Kasumi-1 (cell line): ENCODE measurements at places on chromosomes 2 and 18.

- DNase-seq: no peak
Observed at GRCh38 chr2:209382775-209383174, 41.1 kb upstream of the MAP2 start.

DNA sequence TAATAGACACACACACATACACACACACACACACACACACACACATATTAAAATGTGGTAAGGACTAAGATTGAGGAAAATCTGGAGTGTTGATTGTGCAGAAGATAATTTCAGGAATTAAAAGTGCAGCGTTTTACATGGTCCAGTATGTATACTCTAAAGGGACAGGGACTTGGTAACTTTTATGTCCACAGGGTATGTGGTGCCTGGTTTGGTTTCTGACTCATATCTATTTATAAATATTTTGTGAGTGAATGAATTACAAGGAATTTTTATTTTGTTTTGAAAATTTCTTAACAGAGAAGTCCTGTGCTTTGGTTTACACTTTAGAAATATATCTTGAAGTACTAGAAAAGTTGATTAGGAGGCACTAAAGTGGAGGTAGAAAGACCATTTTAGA, 287.7 kb upstream of the NXPH2 start:
- DNase-seq: no peak

- DNase-seq: no peak
Observed at GRCh38 chr2:61210332-61210981, 48.5 kb downstream of the C2orf74 start.

GRCh38 chr18:1483385-1483784, 578.7 kb downstream of the ADCYAP1 start:
- no peak for DNase-seq

DNA sequence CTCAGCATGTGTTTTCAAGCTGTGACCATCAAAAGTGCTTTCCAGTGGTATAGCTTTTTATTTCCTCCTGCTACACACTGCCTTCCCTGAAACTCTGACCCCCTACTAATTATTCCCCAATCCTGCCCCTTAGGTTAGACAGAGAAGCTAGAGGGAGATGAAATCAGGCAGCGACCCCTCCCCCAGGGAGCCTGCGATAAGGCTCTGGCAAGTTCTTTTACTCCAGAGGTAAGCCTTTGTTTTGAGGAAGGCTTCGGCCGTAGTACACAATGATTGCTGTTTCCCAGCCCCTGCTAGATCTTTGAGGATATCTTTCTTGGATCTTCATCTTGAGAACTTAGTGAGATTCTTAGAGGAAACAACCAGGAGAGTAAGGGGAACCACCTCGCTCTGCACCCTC, 33.5 kb upstream of the NOL4 start:
- DNase-seq: no peak
